Omental fat pad (tissue), 4 donors: ENCODE measurements at places on chromosomes 2 and 18. TPM values are rescaled to one million over a fixed set of nuclear protein-coding genes. Genes with fewer than 3 reads are reported as not detected.

DNA sequence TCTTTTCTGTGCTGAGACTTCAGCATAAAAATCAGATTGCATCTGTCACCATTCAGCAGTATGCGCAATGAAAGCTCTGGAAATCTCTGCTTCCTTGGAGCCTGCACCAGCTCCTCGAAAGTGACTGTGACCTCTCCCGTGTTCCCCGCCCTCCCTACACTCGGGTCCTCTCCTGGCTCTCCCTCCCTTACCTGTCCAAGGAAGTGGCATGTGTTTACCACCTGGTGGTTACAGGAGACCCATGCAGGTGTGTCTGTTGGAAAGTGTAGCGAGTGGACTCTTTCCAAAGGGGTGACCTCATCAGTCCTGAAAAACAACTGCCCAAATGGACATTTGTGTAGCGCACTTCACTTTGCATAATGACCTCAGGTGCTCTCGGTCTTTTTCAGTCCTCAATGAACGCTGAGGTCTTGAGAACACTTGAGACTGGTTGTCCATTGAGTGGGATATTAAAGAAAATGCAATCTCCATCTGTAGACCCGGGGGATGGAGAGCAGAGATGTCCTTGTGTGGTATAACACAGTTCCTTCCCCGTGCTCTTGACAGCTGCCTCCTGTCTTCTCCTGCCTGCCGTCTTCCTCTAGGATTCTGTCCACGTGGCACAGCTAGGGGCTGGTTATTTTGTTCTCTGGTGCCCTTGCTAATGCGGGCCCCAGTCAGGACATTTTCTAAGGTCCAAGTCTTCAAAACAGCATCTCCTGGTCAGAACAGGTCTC is 133.2 kb downstream of the ACKR3 start:
- no peak for DNase-seq

DNA sequence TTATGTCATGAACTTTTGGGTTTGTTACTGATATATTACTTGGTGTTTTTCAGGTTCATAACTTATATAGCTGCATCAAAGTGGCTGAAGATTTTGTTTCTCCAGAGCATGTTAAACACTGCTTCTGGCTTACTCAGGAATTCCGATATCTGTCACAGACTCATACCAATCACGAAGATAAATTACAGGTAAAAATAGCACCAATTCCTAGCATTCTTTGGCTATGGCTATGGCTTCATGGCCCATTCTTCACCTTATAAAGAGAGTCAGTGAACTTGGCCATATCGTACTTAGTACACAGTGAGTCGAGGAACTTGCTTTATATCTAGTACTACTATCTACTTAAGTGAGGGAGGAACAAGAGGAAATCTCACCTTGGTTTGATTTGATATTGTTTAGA is 49.9 kb downstream of the KDM3A start:
- no peak for DNase-seq

GRCh38 chr2:30283931-30284565 is 52.7 kb downstream of the LBH start:
- no peak for DNase-seq

DNA sequence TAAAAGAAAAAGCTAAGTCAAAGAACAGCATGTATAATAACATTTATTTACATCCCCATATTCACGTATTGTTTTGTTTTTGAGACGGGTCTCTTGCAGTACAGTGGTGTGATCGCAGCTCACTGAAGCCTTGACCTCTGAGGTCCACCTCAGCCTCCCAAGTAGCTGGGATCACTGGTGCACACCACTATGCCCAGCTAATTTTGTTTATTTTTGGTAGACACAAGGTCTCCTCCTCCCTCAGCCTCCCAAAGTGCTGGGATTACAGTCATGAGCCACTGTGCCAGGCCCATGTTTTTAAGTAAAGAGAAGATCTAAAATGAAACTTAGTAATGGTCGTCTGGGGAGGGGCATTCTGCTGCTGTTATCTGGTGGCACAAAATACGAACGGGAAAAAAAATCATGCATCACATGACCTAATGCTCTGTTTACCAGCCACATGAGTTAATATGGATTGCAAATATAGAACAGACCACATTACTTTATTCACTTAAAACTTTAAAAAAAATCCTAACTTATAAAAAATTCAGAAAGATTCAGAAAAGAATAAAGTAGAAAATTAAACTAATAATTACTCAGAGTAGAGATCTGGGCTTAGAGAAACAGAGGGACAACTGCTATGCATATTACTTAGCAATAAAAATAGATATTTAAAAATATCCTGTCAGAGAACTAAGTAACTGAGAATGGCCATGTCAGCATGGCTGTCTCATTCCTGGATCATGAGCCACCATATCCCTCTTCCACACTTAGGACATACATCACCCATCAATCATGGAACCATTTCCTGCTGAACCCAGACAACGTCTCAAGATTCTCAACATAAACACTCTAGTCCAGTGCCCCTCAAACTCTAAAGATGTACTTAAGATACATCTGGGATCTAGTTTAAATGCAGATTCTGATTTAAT is 7.3 kb downstream of the MMADHC start:
- DNase-seq = no peak

DNA sequence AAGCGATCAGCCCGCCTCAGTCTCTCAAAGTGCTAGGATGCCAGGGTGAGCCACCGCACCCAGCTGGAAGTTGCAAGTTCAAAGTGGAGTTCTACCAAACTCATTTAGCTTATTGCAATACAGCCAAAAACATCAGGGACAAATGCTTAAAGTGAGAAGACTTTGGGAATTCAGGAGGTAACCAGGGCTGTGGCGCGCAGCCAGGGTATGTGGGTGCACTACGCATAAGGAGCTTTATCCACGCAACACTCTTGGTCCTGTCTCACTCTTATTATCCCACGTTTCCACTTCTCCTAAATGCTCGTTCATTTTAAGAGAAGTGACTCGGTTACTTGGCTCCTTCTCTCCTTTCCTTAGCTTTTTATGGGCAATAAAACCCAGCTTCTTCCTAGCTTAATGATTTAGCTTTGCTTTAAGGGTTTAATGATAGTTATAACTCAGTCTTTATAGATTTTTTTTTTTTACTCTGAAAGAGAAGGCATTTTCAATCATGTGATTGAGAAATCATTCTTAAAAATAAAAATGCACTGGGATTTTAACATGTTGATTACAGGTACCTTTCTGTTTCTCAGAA is 199.8 kb downstream of the KCNE4 start:
- no peak for DNase-seq

DNA sequence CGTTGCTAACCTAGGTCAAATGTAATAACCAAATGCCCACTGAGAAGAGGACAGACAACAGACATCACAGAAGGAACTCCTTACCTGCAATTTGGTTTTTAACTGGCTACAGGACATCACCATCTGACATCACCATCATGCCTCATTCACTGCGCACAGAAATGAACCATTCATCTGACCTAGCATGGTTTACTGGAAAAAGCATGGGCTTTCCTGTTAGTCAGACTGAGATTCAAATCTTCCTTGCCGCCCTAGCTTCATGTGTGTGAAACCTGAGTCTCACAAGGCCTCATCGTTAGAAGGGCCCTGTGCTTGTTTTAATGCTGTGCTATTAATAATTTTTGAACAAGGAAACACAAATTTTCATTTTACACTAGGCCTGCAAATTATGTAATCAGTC is 1.1 kb upstream of the HIBCH start:
- no peak for DNase-seq

DNA sequence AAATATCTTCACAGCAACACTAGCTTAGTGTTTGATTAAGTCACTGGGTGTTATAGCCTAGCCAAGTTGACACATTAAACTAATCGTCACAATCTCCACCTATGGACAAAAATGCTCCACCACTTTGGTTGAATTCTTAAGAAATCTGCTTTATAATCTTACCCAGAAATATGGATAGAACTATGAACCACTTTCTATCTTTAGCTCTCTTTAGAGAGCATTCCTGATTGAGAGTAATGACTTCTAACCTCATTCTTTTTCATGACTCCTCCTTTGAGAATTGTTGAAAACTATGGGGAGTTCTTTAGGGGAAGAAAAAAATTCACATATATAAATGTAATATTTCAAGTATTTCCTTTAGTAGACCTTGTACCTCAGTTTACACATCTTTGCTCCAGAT is 1282.2 kb upstream of the ZEB2 start:
- DNase-seq = no peak

- DNase-seq = no peak
Observed at GRCh38 chr2:171253900-171254650, 93.4 kb upstream of the TLK1 start.

- DNase-seq = no peak
Observed at GRCh38 chr2:44692821-44693220, 248.7 kb upstream of the SIX3 start.

GRCh38 chr2:147689220-147689909 is 155.5 kb upstream of the ACVR2A start:
- DNase-seq = no peak

DNA sequence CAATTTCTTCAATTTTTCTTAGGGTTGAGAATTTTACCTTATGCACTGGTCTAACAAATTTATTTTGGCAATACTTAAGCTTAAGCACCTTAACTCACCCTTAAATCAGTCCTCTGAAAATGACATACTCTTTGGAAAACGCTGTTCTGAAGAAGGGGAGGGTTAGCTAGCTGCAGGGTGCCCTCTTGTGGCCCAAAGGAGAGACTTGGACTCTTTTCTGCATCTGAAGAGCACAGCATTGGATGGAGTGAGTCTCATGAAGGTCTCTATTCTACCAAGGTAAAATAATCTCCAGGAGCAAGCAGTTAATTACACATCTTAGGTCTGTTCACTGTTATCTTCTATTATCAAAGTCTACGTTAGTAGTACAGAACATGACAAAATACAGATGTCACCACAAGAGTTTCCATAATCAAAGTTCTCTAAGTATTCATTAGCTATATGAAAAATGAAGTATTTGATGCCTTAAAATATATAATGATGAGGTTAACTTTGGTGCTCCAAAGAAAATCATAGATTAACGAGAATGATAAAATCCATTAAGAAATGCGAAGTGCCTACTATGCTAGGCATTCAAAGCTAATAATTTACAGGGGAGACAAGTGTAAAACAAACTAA is 24.4 kb downstream of the PUM2 start:
- no peak for DNase-seq

SLC16A14 gene
- 5.5 TPM for total RNA-seq

NEUROD1 gene
- total RNA-seq = not detected

MFSD2B gene
- not detected for total RNA-seq

ZAP70 gene
- total RNA-seq = 9.6 TPM

CXCR2 gene
- total RNA-seq = 0.28 TPM
